ENCODE measurements at places on chromosomes 1 and 21.
A peak's percentile ranks its signal among the peaks of the same experiment; 100 is the strongest.

GRCh38 chr1:22717037-22717760 is 6.6 kb downstream of the EPHB2 start:
- no peak for DNase-seq

DNA sequence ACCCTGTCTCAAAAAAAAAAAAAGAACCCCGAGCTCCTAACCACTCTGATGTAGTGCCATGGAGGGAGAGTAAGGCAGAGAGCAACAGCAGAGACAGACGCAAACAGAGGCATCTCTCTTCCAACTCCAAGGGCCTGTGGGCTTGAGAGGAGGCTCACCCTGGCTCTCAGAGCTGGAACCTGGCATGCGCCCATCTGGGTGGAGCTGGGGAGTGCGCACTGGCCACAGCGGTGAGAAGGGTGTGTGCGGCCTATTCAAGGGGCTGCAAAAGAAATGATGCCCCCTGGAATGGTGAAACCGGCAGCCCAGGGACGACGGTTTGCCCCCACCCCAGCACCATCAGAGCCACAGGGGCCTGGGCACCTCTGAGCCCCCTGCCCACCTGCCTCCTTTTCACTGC is 17.6 kb downstream of the COL8A2 start:
- DNase-seq = no peak

DNA sequence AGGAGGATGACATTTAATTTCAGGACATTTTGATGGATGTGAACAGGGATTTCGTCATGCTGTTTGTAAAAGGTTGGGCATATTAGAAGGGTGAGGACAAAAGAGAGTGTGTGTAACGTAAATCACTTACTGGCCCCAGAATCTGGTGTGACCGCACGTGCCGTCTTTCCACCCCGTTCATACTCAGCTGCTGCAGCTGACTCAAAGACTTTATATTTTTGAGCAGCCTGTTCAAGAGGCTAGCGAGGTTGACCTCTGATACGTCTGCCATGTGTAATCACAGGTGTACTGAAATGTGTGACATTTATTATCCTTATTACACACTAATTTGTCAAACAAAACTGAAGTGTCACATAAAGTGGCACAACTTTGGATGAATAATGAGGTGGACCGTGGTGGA is 66.5 kb upstream of the ERRFI1 start:
- peak; percentile 61 for DNase-seq

GRCh38 chr1:206986402-206986801 is 16.1 kb upstream of the FCAMR start:
- no peak for DNase-seq

DNA sequence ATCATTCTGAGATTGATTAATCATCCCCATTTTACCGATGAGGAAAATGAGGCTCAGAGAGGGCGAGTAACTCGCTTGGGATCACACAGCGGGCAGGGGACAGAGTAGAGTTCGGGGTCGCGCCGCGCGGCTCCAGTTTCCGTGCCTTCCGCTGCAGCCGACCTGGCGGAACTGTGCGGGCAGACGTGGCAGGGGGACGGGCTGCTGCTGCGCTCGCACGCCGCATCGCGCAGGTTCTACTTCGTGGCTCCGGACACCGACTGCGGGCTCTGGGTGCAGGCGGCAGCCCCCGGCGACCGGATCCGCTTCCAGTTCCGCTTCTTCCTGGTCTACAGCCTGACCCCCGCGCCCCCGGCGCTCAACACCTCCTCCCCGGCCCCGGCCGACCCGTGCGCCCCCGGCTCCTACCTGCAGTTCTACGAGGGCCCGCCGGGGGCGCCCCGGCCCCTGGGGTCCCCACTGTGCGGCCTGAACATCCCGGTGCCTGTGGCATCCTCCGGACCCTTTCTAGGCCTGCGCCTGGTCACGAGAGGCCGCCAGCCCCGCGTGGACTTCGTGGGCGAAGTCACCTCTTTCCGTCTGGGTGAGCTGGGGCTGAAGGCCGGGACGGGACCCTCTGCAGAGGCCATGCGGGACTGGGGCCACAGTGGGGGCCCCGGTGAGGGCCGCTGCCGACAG is 2.3 kb downstream of the LDLRAD2 start:
- no peak for DNase-seq

- DNase-seq = no peak
Observed at GRCh38 chr1:117942293-117942692, 12.8 kb downstream of the WDR3 start.

DNA sequence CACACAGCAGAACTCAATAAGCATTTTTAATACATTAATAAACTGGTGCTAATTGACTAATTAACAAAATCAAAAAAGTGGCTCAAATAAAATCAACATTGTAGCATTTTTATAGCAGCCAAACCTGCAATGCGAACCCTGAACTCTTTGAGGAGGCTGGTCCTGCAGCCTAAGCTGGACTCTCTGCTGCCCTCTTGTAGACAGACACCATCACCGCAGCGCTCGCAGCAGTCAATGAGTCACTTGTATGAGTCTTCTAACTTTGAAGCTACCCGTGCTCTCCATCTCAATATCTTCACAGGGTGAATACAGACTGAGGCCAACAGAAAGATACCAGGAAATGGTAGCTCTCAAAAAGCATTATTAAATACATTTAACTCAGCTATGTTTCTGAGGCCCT is 9.7 kb upstream of the KRTAP7-1 start:
- peak; percentile 4 for DNase-seq

All from SHP77 treated with DMSO at 0.1 percent for 48 hours (cell line).